RPMI7951 (cell line): ENCODE measurements at places on chromosomes 2 and 18. TPM values are rescaled to one million over a fixed set of nuclear protein-coding genes. Genes with fewer than 3 reads are reported as not detected.

HOXD11 gene
- total RNA-seq, result 0.10 TPM in 1 of 2 replicates, not detected in the other

ANKRD62 gene
- not detected in 2 replicates for total RNA-seq

CFC1 gene
- total RNA-seq, result not detected in 2 replicates

TSPYL6 gene
- total RNA-seq, result not detected in 2 replicates
